ENCODE measurements at places on chromosomes 11 and 22.
A peak's percentile ranks its signal among the peaks of the same experiment; 100 is the strongest.

GRCh38 chr11:14672635-14673034 is 29.0 kb downstream of the PDE3B start:
- no peaks in the 10 kb centered on the region for H3K27me3 ChIP-seq
- no peak overlapping the region for H3K4me3 ChIP-seq
- H3K4me1 ChIP-seq = peaks cover 12% of the 10 kb centered on the region
- H3K36me3 ChIP-seq = no peaks in the 10 kb centered on the region
- H3K27ac ChIP-seq = no peak overlapping the region

- no peak overlapping the region for H3K27ac ChIP-seq
- no peak for DNase-seq
- H3K27me3 ChIP-seq = no peaks in the 10 kb centered on the region
- no peak overlapping the region for H3K4me3 ChIP-seq
Observed at GRCh38 chr22:47445716-47446290, 683.4 kb downstream of the TBC1D22A start.

GRCh38 chr22:36284171-36284571 is 31.2 kb downstream of the APOL1 start:
- no peaks in the 10 kb centered on the region for H3K27me3 ChIP-seq
- peaks cover 5% of the 10 kb centered on the region for H3K4me1 ChIP-seq
- no peak for DNase-seq
- H3K36me3 ChIP-seq = peaks cover 83% of the 10 kb centered on the region
- no peak overlapping the region for H3K27ac ChIP-seq

- no peaks in the 10 kb centered on the region for H3K4me1 ChIP-seq
- peaks cover 3% of the 10 kb centered on the region for H3K27me3 ChIP-seq
- no peak overlapping the region for H3K4me3 ChIP-seq
- no peaks in the 10 kb centered on the region for H3K36me3 ChIP-seq
Observed at GRCh38 chr11:11722861-11723260, 101.1 kb upstream of the GALNT18 start.

GRCh38 chr22:22681221-22681739 is 36.9 kb downstream of the GGTLC2 start:
- no peaks in the 10 kb centered on the region for H3K27me3 ChIP-seq
- no peak overlapping the region for H3K4me3 ChIP-seq
- no peak for DNase-seq
- H3K4me1 ChIP-seq = no peaks in the 10 kb centered on the region

GRCh38 chr22:36660510-36660840 is 43.1 kb downstream of the CACNG2 start:
- H3K36me3 ChIP-seq = no peaks in the 10 kb centered on the region
- H3K27me3 ChIP-seq = peaks cover 1% of the 10 kb centered on the region
- H3K4me1 ChIP-seq = no peaks in the 10 kb centered on the region
- peak overlapping the region; percentile 29 for H3K27ac ChIP-seq
- peak overlapping the region; percentile 65 for H3K4me3 ChIP-seq

DNA sequence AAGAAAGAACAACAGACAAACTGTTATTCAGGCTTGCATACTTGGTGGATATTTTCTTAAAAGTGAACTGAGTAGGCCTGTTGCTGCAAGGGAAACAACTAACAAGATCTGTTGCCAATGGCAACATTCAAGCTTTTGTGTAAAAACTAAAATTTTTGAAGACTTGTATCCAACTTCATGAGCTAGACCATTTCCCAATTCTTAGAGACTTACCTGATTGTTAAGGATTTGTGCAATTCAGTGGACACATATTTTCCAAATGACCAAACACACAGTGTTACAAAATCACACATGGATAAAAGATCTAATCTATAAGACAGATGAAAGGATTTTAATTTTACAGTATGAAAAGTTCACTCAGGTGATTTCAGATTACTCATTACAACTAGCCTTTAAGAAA is 564.1 kb downstream of the CNTN5 start:
- no peaks in the 10 kb centered on the region for H3K27me3 ChIP-seq
- no peak overlapping the region for H3K4me3 ChIP-seq
- H3K27ac ChIP-seq = no peak overlapping the region
- no peak for DNase-seq
- H3K4me1 ChIP-seq = no peaks in the 10 kb centered on the region
- H3K36me3 ChIP-seq = no peaks in the 10 kb centered on the region

DNA sequence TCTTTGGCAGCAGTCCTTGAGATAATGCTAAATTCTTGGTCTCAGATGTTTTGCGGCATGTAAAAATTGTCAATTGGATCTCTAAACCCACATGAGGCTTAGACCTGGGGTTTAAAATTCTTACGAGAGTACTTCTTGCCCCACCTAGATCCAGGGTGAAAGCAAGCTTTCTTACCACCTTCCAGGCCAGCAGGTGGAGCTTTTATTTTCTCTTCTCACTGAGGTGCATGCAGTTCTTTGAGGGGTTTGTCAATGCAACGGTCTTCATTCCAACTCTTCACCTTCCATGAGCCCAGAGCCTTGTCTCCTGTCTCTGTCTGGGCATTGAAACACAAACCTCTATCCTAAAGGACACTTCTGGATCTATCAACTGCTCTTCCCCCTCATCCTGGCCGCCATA is 154.1 kb downstream of the MYO18B start:
- DNase-seq = peak; percentile 18
- H3K4me3 ChIP-seq = no peak overlapping the region
- H3K36me3 ChIP-seq = no peaks in the 10 kb centered on the region
- H3K27me3 ChIP-seq = no peaks in the 10 kb centered on the region
- no peaks in the 10 kb centered on the region for H3K4me1 ChIP-seq

DNA sequence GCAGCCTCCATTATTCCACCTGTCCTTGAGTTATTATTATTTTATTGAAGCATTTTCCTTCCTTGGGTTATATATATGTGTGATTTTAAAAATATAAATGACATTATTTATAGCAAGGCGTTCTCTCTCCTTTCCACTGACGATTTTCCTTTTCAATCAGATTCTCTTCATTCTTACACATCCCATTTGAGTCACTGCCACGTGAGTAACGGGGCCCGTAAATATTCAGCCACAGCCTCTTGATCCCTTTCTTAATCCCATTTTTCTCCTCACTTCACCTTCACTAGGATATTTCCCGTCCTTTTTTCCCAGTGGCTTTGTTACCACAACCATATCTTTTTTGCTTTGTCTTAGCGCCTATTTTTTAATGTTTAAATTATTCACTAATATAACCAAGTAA is 396.2 kb downstream of the NTM start:
- no peaks in the 10 kb centered on the region for H3K27me3 ChIP-seq
- H3K36me3 ChIP-seq = no peaks in the 10 kb centered on the region
- no peaks in the 10 kb centered on the region for H3K4me1 ChIP-seq
- DNase-seq = no peak
- no peak overlapping the region for H3K27ac ChIP-seq
- H3K4me3 ChIP-seq = no peak overlapping the region

- DNase-seq = no peak
- H3K36me3 ChIP-seq = no peaks in the 10 kb centered on the region
- H3K27me3 ChIP-seq = no peaks in the 10 kb centered on the region
- H3K4me1 ChIP-seq = no peaks in the 10 kb centered on the region
- no peak overlapping the region for H3K27ac ChIP-seq
Observed at GRCh38 chr11:130023204-130023603, 20.6 kb upstream of the PRDM10 start.

DNA sequence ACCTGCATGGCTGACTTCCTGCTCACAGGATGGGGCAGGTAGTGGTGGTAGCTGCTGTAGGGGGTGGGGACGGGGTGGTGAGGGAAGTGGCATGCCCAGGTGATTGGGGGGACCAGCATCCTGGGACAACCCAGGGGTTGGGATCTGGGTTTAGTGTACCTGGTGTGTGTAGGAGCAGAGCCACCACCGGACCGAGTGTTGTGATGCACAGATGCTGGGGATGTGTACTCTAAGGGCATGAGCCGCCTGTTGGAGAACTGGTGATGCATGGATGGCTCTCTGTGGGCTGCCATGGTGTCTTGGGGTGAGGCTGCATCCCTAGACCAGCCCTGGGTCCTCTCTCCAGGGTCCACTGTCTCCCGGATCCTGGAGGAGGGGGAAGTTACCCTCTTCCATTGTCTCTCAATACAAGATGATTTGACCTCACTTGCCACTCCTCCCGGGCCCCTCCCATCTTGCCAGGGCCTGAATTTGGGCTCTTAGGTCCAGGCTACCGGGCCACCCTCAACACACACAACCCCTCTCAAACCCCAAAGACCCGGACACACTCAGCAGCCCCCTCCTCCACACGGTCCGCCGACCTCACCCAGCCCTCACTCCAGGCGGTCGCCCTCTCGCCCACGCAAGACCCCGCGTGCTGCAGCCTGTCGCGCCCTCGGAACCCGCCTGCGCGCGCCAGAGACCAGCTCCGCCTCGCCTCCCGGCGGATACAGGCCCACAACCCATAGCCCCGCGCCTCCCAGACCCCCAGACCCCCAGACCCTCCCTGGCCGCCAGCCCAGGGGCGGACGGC is 619 bp downstream of the LRRC75B start:
- H3K36me3 ChIP-seq = peaks cover 2% of the 10 kb centered on the region
- H3K4me3 ChIP-seq = peak overlapping the region; percentile 66
- no peaks in the 10 kb centered on the region for H3K27me3 ChIP-seq
- no peak overlapping the region for H3K27ac ChIP-seq
- no peak for DNase-seq
- peaks cover 11% of the 10 kb centered on the region for H3K4me1 ChIP-seq

DNA sequence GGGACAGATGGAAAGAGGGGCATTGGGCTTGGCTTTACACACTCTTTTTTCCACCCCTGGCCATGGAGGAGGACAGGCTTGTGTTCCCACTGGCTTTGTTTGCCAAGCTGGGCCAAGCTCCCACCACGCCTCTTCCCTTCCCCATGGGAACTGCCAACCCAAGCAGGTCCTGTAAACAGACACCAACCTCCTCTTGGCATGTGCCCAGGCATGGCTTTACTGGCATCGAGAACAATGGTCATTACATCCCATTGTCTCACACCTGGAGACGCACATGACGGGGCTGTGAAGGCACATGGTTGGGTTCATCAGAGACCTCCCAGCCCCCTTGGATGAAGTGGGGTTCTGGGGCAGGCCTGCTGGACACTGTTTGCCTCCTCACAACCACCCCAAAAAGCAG is 11.7 kb downstream of the SEC14L3 start:
- no peak overlapping the region for H3K27ac ChIP-seq
- no peak overlapping the region for H3K4me3 ChIP-seq
- H3K27me3 ChIP-seq = no peaks in the 10 kb centered on the region

DNA sequence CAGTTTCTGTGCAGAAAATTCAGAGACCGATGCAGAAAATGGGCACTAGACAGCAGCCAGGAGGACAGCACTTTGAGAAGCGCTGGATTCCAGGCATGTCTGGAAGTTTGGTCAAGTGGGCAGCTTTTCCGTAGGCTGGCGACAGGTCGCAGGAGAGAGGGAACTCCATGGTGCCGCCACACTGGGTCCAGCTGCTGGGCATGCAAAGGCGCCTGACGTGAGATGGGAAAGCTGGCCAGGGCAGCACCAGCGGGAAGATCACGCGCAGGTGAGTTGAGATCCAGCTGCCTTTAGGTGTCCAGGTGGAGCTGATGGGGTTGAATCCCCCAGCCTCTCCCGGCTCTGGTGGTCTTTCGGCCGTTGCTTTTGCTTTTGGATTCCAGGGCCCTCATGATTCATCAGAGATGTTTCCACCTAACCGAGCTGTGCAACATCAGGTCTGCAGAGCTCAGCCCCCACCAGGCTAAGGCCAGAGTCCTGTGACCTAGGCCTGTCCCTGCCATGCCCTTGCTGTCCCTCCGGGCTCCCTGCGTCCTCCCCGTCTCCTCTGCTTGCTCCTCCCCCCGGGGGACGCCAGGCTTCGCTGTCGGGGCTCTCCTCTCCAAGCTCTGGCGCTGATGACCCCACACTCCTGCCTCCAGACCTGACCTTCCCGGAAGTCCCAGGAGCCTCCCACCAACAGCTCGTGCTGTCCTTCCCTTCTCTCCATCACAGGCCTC is 1001.7 kb downstream of the BRD1 start:
- H3K27me3 ChIP-seq = peaks cover 2% of the 10 kb centered on the region
- no peaks in the 10 kb centered on the region for H3K4me1 ChIP-seq
- no peaks in the 10 kb centered on the region for H3K36me3 ChIP-seq
- DNase-seq = no peak

- no peaks in the 10 kb centered on the region for H3K36me3 ChIP-seq
- peak; percentile 57 for DNase-seq
- peaks cover 17% of the 10 kb centered on the region for H3K4me1 ChIP-seq
- peak overlapping the region; percentile 63 for H3K4me3 ChIP-seq
- H3K27ac ChIP-seq = no peak overlapping the region
- peaks cover 8% of the 10 kb centered on the region for H3K27me3 ChIP-seq
Observed at GRCh38 chr22:41925783-41926460, 684 bp downstream of the TNFRSF13C start.

DNA sequence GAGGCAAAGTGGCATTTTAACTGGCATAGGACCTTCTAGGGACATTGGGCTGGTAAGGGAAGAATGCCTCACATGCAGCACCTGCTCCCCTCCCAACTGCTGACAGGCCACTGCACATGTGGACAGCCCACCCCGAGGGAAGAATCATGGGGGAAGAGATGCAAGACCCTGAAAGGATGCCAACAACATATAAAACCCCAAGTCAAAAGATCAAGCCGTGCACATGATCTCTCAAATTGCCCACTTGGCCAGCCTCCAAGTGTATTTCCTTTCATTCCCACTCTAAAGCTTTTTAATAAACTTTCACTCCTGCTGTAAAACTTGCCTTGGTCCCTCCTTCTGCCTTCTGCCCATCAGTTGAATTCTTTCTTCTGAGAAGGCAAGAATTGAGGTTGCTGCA is 947.8 kb upstream of the CCDC90B start:
- no peaks in the 10 kb centered on the region for H3K4me1 ChIP-seq
- no peaks in the 10 kb centered on the region for H3K27me3 ChIP-seq
- H3K27ac ChIP-seq = no peak overlapping the region
- no peaks in the 10 kb centered on the region for H3K36me3 ChIP-seq

DNA sequence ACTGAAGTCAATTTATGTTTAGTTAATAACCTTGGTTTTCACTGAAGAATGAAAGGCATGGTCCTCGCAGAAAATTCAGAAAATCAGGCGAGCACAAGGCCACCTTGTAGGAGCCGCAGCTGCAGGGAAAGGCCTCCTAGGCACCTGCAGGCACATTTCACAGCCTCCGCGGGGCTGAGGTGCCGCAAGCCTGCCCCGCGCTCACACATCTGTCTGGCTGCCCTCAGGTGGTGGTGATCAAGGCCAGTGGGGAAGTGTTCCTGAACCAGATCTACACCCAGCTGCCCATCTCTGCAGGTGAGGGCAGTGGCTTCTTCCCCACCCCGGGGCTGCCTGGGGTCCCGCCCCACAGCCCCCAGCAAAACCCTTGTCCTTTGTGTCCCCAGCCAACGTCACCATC is 10.5 kb downstream of the MUC5AC start:
- no peaks in the 10 kb centered on the region for H3K27me3 ChIP-seq
- H3K4me1 ChIP-seq = no peaks in the 10 kb centered on the region
- DNase-seq = no peak
- no peak overlapping the region for H3K4me3 ChIP-seq
- no peaks in the 10 kb centered on the region for H3K36me3 ChIP-seq

- no peaks in the 10 kb centered on the region for H3K36me3 ChIP-seq
- DNase-seq = no peak
- H3K4me1 ChIP-seq = peaks cover 98% of the 10 kb centered on the region
Observed at GRCh38 chr11:93526346-93526633, 16.9 kb downstream of the SMCO4 start.

- no peaks in the 10 kb centered on the region for H3K36me3 ChIP-seq
- H3K4me3 ChIP-seq = no peak overlapping the region
- peak; percentile 75 for DNase-seq
- peaks cover 12% of the 10 kb centered on the region for H3K4me1 ChIP-seq
- no peaks in the 10 kb centered on the region for H3K27me3 ChIP-seq
Observed at GRCh38 chr11:74330075-74330858, 18.8 kb upstream of the P4HA3 start.

Data from common myeloid progenitor, CD34-positive (primary cell).